SK-N-MC (cell line): ENCODE measurements at places on chromosomes 12 and 14.

DNA sequence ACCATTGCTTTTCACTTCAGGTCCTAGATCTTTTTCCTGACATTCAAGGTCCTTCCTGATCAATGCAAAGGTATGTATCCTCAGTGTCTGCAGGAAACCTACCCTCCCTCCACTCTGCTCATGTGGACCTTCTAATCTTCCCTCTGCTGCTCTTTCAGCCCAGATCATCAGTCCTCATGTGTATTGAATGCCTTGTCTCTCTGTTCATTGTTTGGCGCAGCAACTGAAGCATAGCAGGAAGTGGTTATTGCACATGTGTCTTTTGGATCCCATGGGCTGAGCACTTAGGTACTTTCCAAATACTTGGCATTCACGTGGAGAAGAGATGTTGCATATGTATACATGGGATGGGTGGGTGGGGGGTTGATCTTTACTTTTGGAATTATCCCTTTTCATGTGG lies 4.3 kb upstream of the NIN start:
- no peak for DNase-seq

- DNase-seq, result no peak
Measured at GRCh38 chr12:52821826-52822660, 8.1 kb upstream of the KRT4 start.

DNA sequence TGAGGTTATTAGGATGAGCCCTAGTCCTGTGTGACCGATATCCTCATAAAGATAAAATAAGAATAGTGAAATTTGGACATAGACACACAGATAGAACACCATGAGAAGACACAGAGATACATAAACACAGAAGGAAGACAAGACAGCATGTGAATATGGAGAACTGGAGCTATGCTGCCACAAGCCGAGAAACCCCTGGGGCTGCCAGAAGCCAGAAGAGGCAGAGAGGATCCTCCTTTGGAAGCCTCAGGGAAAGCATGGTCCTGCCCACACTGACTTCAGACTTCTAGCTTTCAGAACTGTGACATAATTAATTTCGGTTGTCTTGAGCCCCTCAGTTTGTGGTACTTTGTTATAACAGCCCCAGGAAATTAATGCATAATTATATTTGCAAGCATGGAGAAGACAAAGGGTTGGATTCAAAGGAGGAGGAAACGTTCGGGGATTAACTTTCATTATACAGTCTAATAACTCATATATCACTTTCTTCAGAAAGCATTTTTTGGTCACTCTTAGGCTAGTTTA lies 1501.8 kb upstream of the FLRT2 start:
- DNase-seq, result peak; percentile 74

GRCh38 chr14:99081156-99081765 lies 190.7 kb downstream of the BCL11B start:
- no peak for DNase-seq

DNA sequence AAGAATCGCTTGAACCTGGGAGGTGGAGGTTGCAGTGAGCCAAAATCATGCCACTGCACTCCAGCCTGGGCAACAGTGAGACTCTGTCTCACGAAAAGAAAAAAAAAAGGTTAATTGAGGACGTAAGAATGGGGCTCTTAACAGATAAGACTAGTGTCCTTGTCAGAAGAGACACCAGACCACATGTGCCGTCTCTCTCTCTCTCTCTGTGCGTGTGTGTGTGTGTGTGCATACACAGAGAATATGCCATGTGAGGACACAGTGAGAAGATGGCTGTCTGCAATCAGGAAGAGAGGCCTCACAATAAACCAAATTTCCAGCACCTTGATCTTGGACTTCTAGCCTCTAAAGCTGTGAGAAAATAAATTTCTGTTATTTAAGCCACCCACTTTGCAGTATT lies 11.7 kb upstream of the ERC1 start:
- no peak for DNase-seq

GRCh38 chr14:35337269-35338255 lies 45.4 kb downstream of the PSMA6 start:
- no peak for DNase-seq

GRCh38 chr12:64044191-64044590 lies 177.9 kb downstream of the KICS2 start:
- no peak for DNase-seq

- DNase-seq, result no peak
Measured at GRCh38 chr14:59363531-59364226, 101.5 kb downstream of the GPR135 start.

DNA sequence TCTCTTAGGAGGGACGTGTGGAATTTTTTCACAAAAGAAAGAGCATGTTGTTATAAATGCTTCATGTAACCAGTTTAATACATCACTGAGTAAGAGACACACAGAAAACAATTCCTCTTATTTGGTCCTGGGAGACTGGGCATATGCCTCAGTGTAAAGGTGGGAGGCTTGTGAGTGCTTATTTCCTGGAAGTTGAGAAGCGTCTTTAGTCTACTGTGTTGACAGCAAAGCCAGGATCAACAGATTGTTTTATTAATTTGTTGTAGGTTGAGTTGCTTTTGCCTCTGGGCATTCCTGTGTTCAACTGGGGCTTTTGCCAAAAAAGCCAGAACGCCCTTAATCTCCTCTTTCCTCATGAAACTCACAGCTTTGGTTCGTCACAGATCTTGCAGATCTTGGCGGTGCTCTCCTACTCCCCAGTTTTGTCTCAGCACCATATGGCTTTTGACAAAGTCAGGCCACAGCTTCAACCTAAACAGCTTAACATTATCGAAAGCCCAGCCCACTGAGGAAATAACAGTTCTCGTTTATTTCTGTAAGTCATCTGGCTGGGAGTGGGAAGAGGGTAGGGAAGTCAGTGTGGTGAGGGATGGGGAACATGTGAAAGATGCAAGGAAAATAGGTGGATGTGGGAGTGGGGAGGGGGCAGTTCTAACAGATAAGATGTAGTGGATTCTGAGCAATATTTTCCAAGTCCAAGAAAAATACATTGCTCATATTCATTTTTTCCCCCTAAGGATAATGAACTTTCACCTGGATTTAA lies 227.2 kb downstream of the DACT1 start:
- DNase-seq, result no peak

GRCh38 chr14:101066826-101067510 lies 163.4 kb upstream of the RTL1 start:
- no peak for DNase-seq

- no peak for DNase-seq
Measured at GRCh38 chr12:100142851-100143559, at the start of gene BLTP3B. BLTP3B (minus strand) TSS chr12:100142874; CDS start chr12:100142635, 239 bp downstream.

GRCh38 chr12:21526053-21526452 lies at the start of gene SPX:
SPX (plus strand) TSS chr12:21526296; CDS start chr12:21526473, 177 bp downstream.
- DNase-seq, result no peak

GRCh38 chr14:69666690-69667211 lies 55.4 kb downstream of the SUSD6 start:
- DNase-seq, result no peak

DNA sequence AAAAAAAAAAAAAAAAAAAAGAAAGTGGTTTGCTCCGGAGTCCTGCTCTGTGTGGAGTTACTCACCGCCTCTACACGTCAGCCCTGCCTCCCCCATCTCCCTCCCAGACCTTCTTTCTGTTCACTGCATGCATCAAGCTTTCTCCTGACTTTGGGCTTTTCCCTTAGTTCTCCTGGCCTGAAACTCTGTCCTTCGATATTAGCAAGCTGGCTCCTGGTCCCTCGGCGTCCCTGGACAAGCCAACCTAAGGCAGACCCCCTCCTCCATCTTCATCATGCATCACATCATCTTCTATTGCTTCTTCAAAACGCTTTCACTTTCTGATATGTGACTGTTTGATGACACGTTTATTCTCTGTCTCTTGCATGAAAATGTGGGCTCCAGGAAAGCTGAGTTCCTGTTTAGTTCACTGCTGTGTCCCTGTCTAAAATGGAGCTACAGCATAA lies 40.6 kb downstream of the SLC15A4 start:
- DNase-seq, result no peak

GRCh38 chr14:74580275-74580672 lies 31.8 kb downstream of the LTBP2 start:
- DNase-seq, result no peak

DNA sequence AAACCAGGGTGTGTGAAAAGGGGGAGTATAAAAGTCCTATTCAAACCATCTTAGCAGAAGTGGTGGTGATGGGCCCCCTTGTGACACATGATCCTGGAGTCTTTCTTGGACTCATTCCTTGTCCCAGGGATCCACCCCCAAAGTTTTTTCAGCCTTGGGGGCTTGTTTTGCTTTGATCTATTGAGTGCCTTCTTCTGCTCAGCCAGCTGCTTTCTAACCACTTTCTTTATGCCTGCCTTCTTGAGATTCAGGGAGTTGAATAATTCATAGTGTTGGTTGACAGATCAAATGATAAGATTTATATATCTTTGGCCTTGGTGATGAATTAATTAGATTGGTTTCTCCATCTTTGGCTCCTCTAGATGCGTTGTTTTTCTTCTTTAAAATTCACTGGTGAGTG lies 926.7 kb downstream of the DIO2 start:
- no peak for DNase-seq

DNA sequence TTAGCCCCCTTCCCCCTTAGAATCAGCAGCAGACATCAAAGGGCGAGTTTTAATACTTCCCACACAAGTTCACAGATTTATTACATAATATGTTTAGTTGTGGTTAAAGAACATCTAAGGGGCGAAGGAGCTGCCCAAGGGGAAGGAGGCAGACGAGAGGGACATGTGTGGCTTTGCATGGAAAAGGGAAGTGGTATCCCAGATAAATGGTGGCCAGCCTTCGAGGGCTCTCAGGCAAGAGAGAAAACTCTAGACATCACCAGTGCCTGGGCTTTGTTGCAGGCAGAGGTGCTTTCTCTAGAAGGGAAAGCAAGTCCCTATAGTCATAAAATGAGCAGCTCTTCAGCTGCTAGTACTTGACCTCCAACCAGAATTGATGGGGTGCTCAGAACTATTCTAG lies 121.2 kb downstream of the CACNA1C start:
- no peak for DNase-seq

GRCh38 chr12:120225852-120226640 lies 25.1 kb upstream of the RPLP0 start:
- no peak for DNase-seq

DNA sequence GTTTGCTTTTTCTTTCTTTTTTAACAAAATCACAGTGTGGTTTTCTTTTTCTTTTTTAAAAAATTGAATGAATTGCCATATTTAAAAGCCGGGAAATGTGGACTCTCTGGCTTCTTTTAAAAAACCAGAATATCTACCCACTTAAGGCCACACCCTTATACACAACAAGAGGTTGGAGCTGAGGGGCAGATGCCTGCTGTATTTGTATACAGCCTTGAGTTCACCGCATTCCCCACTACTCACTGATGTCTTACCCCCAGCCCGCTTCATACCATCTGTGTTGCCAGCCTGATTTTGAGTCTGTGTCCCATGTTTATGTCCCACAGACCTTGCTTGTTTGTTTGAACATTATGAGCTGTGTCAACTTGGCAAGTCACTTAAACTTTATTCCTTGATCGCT lies 14.3 kb downstream of the JDP2 start:
- no peak for DNase-seq

DNA sequence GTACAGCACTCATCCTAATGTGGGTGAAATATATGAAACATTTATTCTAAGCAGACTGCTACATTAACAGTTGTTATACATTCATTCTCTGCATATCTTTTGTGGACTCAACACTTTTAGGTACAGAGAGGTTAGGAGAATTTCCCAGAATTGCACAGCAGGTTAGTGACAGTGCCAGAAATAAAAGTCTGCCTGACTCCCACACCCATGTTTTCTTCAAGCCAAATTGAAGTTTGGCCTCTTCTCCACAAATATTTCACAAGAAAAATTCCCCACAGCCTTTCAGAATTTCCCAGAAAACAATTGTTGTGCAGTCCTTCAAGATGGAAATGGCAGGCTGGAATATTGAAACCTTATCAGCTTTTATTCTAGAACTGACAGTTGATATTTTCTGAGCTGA lies 464.8 kb downstream of the RAD51B start:
- DNase-seq, result no peak

DNA sequence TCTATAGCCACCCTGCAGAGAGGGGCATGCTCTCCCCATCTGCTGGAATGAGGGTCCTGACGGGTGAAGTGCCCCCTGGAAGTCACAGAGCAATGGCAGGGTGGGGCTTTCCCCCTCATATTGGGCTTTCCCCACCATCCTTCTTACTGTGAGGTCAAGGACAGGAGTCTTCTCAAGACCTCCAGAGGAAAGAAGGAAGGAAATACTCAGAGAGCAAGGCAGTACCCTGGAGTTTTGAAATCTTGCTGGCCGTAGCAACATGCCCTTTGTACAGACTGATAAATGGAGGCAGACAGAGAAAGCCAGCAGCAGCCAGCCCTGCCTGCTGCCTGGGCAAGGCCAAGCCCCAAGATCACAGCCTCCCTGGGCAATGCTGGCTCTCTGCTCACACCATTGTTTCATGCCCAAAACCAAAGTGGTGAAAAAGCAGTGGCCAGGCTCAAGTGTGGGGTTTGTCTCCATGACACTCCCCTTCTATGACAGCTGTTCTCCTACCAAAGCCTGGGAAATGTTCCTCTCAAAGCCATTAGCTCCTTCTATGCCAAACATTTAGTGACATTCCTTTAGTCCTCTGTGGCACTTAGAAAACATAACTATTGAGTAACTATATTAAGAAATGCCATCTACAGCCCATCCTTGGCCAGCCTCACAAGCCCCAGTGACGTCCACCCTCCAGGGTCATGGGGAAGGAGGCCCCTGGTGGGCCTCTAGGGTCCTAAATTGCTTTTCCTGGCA lies 13.2 kb upstream of the ITPK1 start:
- no peak for DNase-seq

- no peak for DNase-seq
Measured at GRCh38 chr12:46458500-46459102, 86.0 kb upstream of the SLC38A2 start.

DNA sequence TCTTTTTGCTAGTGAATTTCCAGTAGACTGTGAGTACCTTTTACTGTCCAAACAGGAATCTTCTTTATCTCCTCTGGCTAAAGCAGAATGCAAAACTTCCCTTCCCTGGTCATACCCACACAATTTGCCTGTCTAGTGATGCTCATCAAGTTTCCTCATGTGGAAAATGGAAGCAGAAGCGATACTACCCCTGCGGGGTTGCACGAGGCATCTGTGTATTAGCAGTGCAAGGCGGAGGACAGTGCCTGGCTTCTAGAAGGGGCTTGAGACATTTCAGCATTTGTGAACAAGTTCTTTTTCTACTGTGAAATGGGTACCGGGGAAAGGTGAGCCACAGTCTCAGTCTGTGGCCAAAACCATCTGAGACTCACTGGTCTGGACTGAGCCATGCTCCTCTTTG lies 340.9 kb downstream of the AACS start:
- no peak for DNase-seq

DNA sequence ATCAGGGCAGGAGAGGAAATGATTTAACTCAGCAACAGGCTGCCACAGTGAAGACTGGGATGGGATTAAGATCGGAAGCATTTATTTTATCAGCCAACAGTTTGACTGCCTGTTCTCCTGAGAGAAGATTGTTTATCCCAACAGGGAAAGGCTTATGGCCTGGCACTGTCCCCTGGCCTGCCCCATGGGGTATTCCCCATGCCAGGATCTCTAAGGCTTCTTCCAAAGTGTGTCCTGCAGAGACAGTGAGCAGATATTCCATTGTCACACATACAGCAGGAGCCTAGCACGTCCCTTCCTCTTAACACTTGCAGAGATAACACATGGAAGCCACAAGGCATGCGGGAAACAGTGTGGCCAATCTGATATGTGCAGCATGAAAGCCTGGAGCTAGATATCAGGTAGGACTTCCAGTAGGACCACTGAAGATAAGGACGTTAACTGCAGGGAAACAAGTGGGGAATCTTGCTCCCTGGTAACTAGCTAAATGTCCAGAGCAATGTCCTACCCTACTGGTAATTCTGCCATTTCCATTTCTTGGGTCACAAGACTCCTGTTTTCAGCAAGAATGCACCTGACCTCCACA lies 48.2 kb downstream of the IQSEC3 start:
- no peak for DNase-seq
